ENCODE measurements at places on chromosomes 1 and 21.

DNA sequence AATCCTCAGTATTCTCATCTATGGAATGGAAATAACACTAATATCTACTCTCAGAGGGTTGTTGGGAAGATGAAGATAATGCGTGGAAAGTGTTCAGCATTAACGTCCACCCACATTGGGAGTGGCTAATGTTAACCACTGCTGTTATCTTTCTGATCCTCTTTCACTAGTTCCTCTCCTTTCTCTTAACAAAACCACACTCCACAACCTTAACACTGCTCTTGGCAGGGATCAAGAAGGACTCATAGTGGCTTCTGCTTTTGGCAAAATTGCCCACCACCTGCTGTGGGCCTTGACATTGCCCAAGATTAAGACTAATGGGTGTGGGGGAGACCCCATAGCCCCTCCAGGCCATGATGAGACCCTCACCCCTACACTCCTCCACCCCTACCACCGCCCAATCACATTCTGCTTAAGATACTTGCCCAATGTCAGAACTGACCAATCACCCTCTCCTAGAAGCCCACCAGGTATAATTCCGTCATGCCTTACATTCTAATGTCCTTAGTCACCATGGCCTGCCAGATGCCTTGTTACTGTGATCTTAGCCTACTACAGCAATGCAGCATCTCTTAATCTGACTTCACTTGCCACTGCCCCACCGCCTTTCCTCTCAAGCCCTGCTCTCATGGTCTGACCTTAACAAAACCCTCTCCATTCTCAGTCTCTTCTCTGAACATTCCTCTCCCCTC is 27.1 kb downstream of the DHCR24 start:
- DNase-seq: no peak

- DNase-seq: no peak
Observed at GRCh38 chr1:178704833-178705232, 20.2 kb upstream of the RALGPS2 start.

DNA sequence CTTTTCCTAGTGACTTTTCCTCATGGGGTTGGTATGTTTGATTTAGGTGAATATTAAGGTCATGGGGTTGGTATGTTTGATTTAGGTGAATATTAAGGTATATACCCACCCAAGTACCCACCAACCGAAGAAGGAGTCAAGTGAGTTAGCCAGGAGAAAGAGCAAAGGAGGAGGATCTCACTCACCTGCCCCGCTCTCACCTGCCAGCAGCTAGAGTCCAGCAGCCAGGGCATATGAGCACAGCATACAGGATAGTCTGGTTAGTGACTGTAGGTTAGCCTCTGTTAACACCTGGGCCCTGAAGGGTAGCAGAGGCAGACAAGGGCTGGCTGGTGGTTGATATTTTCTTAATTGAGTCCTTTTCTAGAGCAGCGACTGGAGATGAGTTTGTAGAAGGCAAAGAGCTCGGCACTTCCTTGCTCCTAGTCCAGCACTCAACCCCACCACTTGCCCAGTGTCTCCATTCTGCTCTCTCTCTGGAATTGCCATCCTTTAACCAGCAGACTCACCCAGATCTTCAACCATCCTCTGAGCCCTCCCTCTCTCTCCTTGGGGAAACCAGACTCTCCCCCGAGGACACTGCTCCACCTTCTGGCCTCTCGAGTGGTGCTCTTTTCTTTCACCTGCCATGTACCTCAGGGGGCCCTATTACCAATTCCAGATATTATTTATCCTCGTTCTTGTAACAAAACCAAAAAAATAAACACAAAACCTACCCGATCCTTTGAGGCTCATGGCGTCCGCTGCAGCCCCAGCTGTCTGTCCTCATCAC is 16.3 kb upstream of the DESI2 start:
- no peak for DNase-seq

DNA sequence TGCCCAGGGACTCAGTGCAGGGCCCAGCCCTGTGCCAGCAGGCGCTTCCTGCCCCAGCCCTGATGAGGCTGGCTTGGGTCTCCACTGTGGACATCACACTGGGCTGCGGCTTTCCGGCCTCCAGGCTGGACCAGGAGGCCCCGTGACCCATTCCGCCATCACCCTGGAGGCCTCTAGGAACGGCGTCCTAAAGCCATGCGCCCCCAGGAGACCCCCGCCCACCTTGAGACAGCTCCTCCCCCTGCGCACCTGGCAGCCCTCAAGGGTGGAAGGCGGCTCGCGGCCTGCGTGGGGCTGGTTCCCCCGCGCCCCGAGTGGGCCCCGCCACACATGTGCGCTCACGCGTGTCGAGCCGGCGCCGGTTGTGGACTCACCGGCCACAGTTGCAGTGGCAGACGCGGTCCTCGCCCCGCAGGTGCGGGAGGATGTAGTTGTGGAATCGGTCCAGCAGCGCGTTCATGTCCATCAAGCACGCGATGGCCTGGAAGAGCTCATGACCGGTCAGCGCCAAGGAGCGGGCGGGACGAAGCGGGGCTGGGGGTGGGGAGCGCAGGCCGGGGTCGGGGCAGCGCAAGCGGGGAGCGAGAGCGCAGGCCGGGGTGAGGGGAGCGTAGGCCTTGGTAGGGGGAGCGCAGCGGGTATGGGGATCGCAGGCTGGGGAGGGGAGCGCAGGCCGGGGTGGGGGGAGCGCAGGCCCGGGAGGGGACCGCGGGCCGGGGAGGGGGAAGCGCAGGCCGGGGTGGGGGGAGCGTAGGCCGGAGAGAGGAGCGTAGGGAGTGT is 924 bp downstream of the TMEM240 start:
- DNase-seq: no peak

DNA sequence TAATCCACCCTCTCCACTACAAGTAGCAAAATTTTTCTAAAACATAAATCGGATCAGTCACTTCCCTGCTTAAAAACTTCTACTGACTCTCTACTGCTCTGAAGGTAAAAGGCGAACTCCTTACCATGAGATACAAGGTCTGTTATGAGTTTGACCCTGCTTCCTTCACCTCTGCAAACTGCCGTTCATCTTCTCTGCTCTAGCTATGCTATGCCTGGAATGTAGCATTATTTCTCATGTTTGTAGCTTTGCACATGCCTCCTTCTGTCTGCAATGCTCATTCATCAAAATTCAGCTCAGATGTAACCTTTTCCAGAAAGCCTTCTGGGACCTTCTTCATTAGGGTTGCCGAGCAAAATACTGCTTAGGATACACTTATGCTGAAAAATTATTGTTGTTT is 30.8 kb downstream of the RPL5 start:
- DNase-seq: no peak

GRCh38 chr21:42538479-42539275 is 25.0 kb downstream of the SLC37A1 start:
- DNase-seq: no peak

- no peak for DNase-seq
Observed at GRCh38 chr1:6471970-6472368, 6.0 kb upstream of the TNFRSF25 start.

- DNase-seq: no peak
Observed at GRCh38 chr21:43717967-43718871, 710 bp upstream of the PDXK start.

DNA sequence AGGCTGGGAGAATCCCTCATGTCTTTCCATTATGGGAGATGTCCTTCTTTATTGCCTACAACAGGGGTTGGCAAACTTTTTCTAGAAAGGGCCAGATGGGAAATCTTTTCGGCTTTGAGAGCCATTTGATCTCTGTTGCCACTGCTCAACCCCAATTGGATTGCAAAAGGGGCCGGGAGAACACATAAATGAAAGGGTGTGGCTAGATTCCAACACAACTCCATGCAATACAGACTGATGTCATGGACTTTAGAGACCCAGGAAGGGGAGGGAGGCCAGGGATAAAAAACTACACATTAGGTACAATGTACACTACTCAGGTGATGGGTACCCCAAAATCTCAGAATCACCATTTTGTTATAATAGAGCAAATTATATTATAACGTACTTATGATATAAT is 97.6 kb upstream of the SIM2 start:
- DNase-seq: no peak

GRCh38 chr1:46481961-46482360 is 7.7 kb upstream of the DMBX1 start:
- no peak for DNase-seq

GRCh38 chr1:57019236-57019839 is 53.5 kb upstream of the C8B start:
- DNase-seq: no peak

DNA sequence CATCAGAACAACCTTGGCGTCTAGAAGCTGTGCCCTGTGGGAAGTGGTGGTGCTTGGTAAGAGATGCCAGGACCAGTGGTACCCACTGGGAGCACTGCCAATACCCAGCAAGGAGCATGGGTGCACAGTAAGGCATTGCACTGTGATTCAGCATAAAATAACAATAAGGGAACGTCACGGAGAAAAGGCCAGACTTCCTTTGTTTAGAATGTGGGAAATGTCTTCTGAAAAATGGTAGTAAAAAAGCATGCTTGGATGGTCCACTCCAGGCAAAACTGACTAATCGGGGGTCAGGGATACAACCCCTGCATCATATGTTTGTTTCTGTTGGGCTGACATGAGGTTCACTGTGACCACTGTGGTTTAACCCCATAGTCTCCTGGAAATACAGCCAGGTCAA is 14.7 kb downstream of the METTL18 start:
- no peak for DNase-seq

DNA sequence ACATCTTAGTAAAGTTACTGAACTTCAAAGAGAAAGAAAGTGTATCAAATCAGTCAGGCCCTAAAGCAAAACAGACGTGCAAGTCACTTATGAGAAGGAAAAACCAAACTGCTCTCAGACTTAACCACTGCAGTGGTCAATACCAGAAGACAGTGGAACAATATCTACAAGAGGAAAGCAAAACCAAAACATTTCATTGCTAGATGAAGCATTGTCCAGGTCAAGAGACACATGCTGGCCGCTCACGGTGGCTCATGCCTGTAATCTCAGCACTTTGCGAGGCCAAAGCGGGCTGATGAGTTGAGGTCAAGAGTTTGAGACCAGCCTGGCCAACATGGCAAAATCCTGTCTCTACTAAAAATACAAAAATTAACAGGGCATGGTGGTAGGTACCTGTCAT is 82.0 kb upstream of the MROH9 start:
- no peak for DNase-seq

DNA sequence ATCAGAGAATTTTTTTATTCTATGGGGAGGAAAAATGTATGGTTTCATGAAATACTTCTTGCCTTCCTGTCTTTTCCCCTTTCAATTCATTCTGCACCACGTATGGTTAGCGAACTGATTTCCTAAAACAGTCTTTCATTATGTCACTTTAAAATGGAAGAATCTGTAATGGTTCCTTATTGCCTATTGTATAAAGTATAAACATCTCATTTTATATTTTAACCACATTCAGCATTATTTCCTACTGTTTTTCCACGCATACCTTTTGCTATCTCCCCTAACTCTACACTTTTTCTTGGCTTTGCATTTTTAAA is 232.3 kb upstream of the B3GALT2 start:
- no peak for DNase-seq

GRCh38 chr1:228120857-228121489 is 11.9 kb upstream of the MRPL55 start:
- no peak for DNase-seq

GRCh38 chr1:231241750-231242149 is 738 bp downstream of the GNPAT start:
- DNase-seq: no peak

DNA sequence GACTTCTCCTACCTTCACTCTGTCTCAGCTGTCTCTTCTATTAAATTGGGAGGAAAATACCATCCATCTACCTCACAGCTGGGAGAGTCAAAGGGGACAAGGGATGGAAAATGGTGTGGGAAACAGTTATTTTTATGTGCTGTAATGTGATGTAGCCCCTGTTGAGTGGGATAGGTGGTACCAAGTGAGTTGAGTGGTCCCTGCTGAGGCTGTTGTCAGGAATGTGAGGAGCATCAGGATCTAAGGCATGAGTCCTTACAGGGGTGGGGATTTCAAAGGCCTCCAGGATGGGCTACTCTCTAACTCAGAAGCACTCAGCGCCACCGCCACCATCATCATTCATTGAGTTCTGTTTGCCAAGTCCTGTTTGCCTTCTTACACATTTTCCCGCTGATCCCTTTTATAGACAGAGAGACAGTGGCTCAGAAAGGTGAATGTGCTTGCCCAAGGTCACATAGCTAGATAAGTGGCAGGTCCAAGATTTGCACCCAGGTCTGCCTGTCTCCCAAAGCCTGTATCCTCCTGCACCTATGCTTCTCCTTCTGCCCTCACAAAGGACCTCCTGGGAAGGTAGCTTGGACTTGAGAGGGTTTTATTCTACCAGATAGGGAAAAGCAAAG is 4.6 kb upstream of the ID3 start:
- no peak for DNase-seq

- DNase-seq: no peak
Observed at GRCh38 chr1:55812281-55812680, 597.1 kb upstream of the USP24 start.

DNA sequence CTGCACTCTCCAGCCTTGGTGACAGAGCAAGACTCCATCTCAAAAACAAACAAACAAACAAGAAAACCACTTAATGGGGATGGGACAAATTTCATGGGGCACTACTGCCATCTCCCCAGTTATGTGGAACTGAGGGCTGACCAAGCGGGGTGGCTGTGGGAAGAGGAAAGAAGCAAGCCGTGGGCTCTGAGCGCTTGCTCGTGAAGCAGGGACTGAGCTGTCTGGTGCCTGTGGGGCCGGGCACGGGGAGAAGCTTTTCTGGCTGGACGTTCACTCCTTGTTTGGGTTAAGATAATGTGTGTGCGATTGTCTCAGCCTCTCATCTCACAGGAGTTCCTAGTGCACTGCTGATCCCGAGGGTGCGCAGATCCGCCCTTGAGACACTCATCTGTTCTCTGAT is 22.0 kb upstream of the KIF26B start:
- DNase-seq: no peak

- no peak for DNase-seq
Observed at GRCh38 chr1:177977141-177977540, 7.3 kb upstream of the SEC16B start.

DNA sequence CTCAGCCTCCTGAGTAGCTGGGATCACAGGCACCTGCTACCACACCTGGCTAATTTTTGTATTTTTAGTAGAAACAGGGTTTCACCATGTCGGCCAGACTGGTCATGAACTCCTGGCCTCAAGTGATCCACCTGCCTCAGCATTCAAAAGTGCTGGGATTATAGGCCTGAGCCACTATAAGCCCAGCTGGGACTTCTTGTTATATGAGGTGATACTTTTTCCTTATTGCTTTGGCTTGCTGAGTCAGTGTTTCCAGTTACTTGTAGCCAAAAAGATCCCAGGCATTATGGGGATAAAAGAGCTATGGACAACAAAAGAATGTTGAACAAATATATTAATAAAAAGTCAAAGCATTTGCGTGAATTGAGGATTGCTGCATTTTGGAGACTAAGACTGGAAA is 69.9 kb upstream of the LPGAT1 start:
- DNase-seq: no peak

GRCh38 chr1:91809317-91809716 is 76.6 kb downstream of the TGFBR3 start:
- no peak for DNase-seq

- DNase-seq: no peak
Observed at GRCh38 chr1:43144237-43144636, 27.9 kb downstream of the EBNA1BP2 start.

GRCh38 chr1:206014601-206015000 is 9.1 kb downstream of the CTSE start:
- no peak for DNase-seq

GRCh38 chr1:241396747-241397681 is 40.0 kb upstream of the RGS7 start:
- no peak for DNase-seq

GRCh38 chr1:236677641-236678235 is 8.6 kb upstream of the ACTN2 start:
- no peak for DNase-seq

- DNase-seq: no peak
Observed at GRCh38 chr1:221873673-221874072, 131.8 kb upstream of the DUSP10 start.

GRCh38 chr1:10634075-10634427 is 159.3 kb downstream of the PEX14 start:
- no peak for DNase-seq

Measured in CD4-positive, alpha-beta T cell treated with Interferon gamma for 1 hour (primary cell).